ENCODE measurements at places on chromosomes 5 and 9. TPM values are rescaled to one million over a fixed set of nuclear protein-coding genes. Genes with fewer than 3 reads are reported as not detected.

DNA sequence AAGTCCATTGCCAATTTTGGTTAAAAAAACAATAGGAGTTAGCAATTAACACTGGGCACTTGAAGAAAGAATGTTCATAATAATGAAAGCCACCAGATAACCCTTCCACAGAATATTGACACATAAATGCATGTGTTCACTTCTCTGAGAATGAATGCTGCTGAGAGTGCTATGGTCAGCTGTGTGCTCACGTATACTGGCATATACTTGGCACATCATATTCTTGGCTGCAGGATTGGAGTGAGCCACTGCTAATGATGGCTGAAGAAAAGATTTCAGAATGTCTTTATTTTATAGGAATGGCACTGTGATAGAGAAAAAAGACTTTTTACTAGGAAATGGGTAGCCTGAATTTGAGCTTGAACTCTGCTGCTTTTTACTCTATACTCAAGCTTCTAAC is 46.0 kb upstream of the SMARCA2 start:
- no peaks in the 10 kb centered on the region for H3K27me3 ChIP-seq
- H3K27ac ChIP-seq: no peak overlapping the region
- no peak for DNase-seq
- no peaks in the 10 kb centered on the region for H3K4me1 ChIP-seq
- no peak overlapping the region for H3K4me3 ChIP-seq

- peaks cover 19% of the 10 kb centered on the region for H3K36me3 ChIP-seq
- H3K27me3 ChIP-seq: no peaks in the 10 kb centered on the region
- no peak for DNase-seq
- H3K4me3 ChIP-seq: no peak overlapping the region
These were observed 30.5 kb downstream of the ST8SIA4 start for GRCh38 chr5:100872408-100873190.

The COL23A1 gene
- 2.6 TPM for polyA plus RNA-seq

DNA sequence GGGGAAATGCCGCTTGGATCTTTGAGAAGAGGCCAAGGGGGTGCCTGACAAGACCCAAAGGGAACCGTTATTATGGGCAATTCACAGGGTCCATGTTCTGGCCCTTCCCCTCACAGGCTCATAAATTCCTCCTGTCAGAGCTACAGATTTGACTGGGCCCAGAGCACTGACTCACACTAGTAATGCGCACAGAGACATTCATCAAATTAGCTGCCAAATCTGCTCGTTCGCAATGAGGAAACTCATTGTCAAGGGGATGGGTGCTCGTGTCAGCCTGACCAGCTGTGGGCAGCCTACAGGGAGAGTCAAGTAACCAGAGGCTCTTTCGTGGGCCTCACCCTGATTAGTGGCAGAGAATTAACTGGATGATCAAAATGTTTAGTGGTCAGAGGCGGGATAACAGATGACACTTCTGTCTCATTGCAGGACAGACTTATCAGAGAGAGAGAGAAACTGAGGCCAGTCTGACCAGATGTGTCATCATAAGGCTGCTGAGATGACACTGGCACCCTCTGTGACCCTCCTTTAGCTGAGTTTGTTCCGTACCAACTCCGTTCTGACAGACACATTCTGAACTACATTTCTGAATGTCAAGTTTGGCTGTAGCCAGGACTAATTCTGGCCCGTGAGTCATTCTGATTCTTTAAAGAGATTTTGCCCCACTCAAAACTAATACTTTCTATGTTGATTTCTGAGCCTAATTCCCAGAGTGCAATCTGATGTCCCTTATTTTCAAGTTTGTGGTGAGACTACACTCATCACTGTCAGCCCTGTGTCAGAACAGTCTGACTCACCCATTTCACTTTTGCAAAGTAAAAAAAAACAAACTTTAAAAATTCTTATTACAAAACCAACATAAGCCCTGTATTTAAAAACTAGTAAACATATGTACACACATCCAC is 377.1 kb downstream of the ACTL7B start:
- no peak overlapping the region for H3K27ac ChIP-seq
- DNase-seq: no peak
- H3K36me3 ChIP-seq: no peaks in the 10 kb centered on the region
- H3K27me3 ChIP-seq: no peaks in the 10 kb centered on the region
- H3K4me1 ChIP-seq: no peaks in the 10 kb centered on the region

- no peaks in the 10 kb centered on the region for H3K36me3 ChIP-seq
- no peak overlapping the region for H3K27ac ChIP-seq
- H3K27me3 ChIP-seq: no peaks in the 10 kb centered on the region
- H3K4me1 ChIP-seq: no peaks in the 10 kb centered on the region
- H3K4me3 ChIP-seq: no peak overlapping the region
- DNase-seq: no peak
These were observed 305.0 kb upstream of the TNC start for GRCh38 chr9:115422932-115423440.

The CTXN3 gene
- 0.30 TPM for polyA plus RNA-seq

Data from thymus (tissue), 14 donors.